ENCODE measurements at places on chromosomes 6 and 20.

GRCh38 chr6:85451565-85452306 is 1.9 kb downstream of the NT5E start:
- H3K27me3 ChIP-seq = peaks cover 63% of the 10 kb centered on the region
- H3K36me3 ChIP-seq = peaks cover 12% of the 10 kb centered on the region
- H3K4me3 ChIP-seq = peak overlapping the region; percentile 88
- H3K4me1 ChIP-seq = peaks cover 56% of the 10 kb centered on the region
- DNase-seq = no peak

- H3K27ac ChIP-seq = no peak overlapping the region
- H3K27me3 ChIP-seq = peaks cover 19% of the 10 kb centered on the region
- no peak for DNase-seq
- H3K4me3 ChIP-seq = no peak overlapping the region
- H3K36me3 ChIP-seq = peaks cover 2% of the 10 kb centered on the region
- no peaks in the 10 kb centered on the region for H3K4me1 ChIP-seq
Measured at GRCh38 chr6:161363286-161363685, 89.4 kb upstream of the AGPAT4 start.

DNA sequence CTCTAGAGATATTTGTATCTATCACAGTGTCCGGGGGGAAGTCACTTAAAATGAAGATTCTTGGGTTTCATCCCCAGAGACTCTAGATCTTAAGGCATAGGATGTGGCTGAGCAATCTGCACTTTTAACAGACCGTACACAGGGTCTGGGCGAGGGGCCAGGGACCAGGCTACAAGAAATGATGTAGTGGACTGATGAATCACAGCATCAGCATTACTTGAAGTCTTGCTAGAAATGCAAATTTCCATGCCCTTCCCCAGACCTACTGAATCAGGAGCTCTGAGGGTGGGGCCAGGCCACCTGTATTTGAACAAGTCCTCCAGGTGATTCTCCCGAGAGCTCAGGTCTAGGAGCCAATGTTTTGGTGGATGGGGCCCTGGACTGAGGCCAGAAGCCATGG is 168.4 kb downstream of the DOK5 start:
- no peaks in the 10 kb centered on the region for H3K36me3 ChIP-seq
- H3K4me1 ChIP-seq = no peaks in the 10 kb centered on the region
- H3K4me3 ChIP-seq = no peak overlapping the region
- H3K27ac ChIP-seq = no peak overlapping the region
- peaks cover 31% of the 10 kb centered on the region for H3K27me3 ChIP-seq
- DNase-seq = no peak

DNA sequence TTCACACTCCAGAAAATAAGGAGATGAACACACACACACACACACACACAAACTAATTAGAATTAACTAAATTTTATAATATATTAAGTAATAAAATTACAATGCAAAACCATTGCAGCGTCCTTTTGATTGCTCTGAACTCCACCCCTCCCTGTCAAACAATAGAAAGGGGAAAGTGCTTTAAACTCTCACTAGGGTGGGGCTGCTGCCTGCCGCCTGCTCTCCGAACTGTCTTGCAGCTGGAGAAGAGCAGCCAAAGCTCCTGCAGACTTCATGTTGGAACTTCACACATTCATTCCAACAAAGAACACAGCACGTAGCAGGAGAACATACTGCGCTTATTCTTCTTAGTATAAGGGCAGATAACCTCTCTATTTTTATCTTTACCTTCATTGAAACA is 83.2 kb downstream of the GCLC start:
- no peak overlapping the region for H3K4me3 ChIP-seq
- no peaks in the 10 kb centered on the region for H3K36me3 ChIP-seq
- H3K4me1 ChIP-seq = no peaks in the 10 kb centered on the region
- no peak for DNase-seq

- no peaks in the 10 kb centered on the region for H3K36me3 ChIP-seq
- H3K27me3 ChIP-seq = no peaks in the 10 kb centered on the region
- H3K4me1 ChIP-seq = peaks cover 13% of the 10 kb centered on the region
- no peak overlapping the region for H3K27ac ChIP-seq
Measured at GRCh38 chr6:37145443-37145842, 24.5 kb upstream of the PIM1 start.

GRCh38 chr6:111353912-111354462 is 129.0 kb downstream of the REV3L start:
- H3K27ac ChIP-seq = no peak overlapping the region
- no peak overlapping the region for H3K4me3 ChIP-seq
- H3K4me1 ChIP-seq = no peaks in the 10 kb centered on the region
- DNase-seq = no peak
- peaks cover 26% of the 10 kb centered on the region for H3K36me3 ChIP-seq

DNA sequence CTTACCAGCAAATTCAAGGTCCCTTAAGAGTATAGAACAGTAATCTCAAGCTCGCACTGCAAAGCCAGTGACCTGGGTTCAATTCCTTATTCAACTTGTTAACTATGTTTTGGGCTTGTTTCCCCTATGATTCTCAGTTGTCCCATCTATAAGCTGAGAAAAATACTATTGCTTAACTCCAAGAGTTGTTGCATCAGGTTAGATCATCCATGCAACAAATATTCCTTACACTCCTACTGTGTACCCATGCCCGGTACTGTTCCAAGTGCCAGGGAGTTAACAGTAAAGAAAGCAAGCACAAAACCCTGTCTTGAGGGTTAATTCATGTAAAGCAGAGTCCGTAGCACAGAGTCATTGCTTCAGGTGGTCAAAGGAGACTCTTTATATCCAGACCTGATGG is 247.3 kb downstream of the MAFB start:
- H3K36me3 ChIP-seq = no peaks in the 10 kb centered on the region
- no peak for DNase-seq
- H3K4me1 ChIP-seq = no peaks in the 10 kb centered on the region
- H3K27me3 ChIP-seq = peaks cover 17% of the 10 kb centered on the region
- H3K4me3 ChIP-seq = no peak overlapping the region

GRCh38 chr6:16592223-16592911 is 168.9 kb downstream of the ATXN1 start:
- H3K27me3 ChIP-seq = no peaks in the 10 kb centered on the region
- H3K4me3 ChIP-seq = no peak overlapping the region
- peaks cover 5% of the 10 kb centered on the region for H3K36me3 ChIP-seq

DNA sequence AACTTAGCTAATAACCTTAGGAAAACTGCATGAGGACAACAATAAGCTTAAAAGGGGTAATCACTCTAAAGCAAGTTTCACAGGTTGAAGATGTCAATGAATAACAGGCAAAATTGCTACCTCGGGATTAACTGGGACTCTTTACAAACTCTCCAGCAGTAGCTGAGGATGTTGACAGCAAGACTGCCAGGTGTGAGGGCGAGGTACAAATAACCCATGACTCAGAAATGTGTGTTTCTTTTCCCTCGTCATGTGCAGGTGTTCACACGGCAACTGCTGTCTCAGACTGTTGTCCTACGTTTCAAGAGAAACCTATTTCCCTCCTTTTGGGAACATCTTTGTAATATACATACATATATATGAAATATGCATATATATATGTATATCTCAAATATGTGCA is 15.9 kb downstream of the BCAS1 start:
- no peak for DNase-seq
- no peak overlapping the region for H3K27ac ChIP-seq
- no peaks in the 10 kb centered on the region for H3K4me1 ChIP-seq
- H3K4me3 ChIP-seq = no peak overlapping the region
- no peaks in the 10 kb centered on the region for H3K36me3 ChIP-seq

- H3K4me3 ChIP-seq = no peak overlapping the region
- no peak overlapping the region for H3K27ac ChIP-seq
- H3K27me3 ChIP-seq = peaks cover 42% of the 10 kb centered on the region
Measured at GRCh38 chr20:37649017-37649416, 44.8 kb upstream of the CTNNBL1 start.

DNA sequence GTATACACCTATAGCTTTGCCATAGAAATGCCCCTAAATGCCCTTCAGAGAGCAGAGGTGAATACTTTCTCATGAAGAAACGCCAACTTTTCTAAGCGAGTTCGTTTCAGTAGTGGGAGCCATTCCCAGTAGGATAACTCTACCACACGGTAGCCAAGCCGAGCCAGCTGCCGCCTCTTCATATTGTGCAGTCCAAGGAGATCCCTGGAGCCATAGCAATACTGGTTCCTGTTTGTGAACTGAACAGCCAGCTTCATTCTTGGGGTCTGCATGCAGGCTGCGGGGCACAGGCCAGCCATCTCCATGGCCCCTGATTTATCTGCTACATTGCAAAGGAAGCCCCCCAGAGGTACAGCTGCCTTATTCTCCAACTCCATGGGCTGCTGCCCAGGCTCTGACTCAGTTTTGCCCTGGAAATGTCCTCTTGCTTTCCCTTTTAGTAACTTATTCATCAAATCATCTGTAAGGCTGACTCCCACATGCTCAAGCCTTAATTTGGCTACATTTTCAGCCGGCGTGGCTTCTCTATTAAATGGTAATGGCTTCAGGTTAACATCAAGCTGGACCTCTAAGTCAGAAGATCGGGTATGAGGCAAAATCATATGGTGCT is 12.8 kb downstream of the FASTKD5 start:
- no peaks in the 10 kb centered on the region for H3K27me3 ChIP-seq
- H3K4me3 ChIP-seq = no peak overlapping the region
- H3K36me3 ChIP-seq = peaks cover 45% of the 10 kb centered on the region
- no peak overlapping the region for H3K27ac ChIP-seq

GRCh38 chr6:93580446-93580845 is 161.1 kb upstream of the EPHA7 start:
- H3K36me3 ChIP-seq = no peaks in the 10 kb centered on the region
- no peaks in the 10 kb centered on the region for H3K27me3 ChIP-seq
- H3K4me1 ChIP-seq = no peaks in the 10 kb centered on the region
- no peak overlapping the region for H3K4me3 ChIP-seq
- no peak for DNase-seq

DNA sequence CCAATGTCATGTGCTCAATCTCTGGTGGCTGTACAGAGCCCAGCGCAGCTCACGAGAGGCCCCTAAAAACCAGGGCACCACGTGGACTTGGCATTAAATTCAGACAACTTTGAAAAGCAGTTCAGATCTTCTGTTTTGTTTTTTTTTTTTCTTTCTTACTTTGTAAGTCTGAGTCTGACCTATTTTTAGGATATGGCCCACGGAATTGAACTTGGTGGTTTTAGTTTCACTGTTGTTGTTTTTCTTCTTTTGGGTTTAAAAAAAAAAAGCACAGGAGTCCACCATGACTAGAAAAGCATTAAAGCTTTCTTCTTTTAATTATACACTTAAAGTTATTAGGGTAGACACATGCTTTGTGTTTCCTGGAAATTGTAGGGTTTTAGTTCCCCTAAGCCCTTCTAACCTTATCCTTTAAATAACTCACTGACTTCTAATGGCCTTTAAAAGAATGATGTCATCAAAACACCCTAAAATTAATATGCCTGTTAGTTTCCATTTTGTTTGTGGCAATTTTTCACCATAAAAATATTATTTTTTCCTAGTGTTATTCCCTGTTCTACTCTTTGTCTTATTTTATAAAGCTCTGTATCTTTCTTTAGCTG is 48.5 kb upstream of the CCN2 start:
- no peaks in the 10 kb centered on the region for H3K36me3 ChIP-seq
- no peak overlapping the region for H3K4me3 ChIP-seq
- H3K27me3 ChIP-seq = peaks cover 12% of the 10 kb centered on the region

DNA sequence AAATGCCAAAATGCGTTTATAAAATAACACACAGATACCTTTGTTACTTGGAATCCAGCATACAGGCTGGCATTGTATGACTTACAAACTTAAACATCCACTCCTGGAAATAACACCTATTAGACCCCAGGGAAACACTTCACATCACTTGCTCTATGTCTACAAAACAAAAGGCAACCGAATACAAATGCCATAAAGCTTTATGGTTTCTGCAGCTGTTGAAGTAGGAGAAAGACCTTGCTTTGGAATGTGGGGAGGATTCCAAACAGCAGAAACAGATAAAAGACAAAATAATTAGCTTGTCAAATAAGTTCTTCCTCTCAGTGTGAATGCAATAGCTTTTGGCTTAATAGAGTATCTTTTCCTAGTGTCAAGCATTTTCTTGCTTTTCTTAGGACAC is 9.8 kb upstream of the AMD1 start:
- H3K4me3 ChIP-seq = no peak overlapping the region
- H3K27ac ChIP-seq = no peak overlapping the region
- DNase-seq = no peak
- peaks cover 5% of the 10 kb centered on the region for H3K4me1 ChIP-seq
- no peaks in the 10 kb centered on the region for H3K27me3 ChIP-seq
- H3K36me3 ChIP-seq = no peaks in the 10 kb centered on the region

DNA sequence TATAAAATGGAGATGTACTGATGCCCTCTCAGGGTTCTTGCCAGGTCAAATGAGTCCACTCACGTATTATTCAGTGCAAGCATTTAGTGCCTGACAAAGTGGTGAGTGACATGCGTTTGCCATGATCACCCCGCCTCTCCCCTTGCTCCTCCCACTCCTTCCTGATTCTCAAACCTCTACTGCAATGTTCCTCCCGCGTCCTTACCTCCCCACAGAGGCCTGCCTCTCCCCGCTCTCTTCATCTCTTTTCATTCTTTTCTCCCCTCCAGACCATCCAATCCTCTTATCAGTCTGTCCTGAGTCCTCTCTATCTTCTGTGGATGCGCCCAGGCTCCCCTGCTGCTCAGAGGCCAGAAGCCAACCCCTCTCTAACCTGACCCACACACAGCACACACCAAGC is 40.7 kb downstream of the KCNK5 start:
- H3K27ac ChIP-seq = peak overlapping the region; percentile 63
- H3K4me1 ChIP-seq = no peaks in the 10 kb centered on the region
- no peak overlapping the region for H3K4me3 ChIP-seq
- H3K36me3 ChIP-seq = peaks cover 2% of the 10 kb centered on the region

- DNase-seq = no peak
- H3K4me3 ChIP-seq = no peak overlapping the region
- no peaks in the 10 kb centered on the region for H3K36me3 ChIP-seq
- no peaks in the 10 kb centered on the region for H3K4me1 ChIP-seq
- peaks cover 5% of the 10 kb centered on the region for H3K27me3 ChIP-seq
Measured at GRCh38 chr6:134026597-134026996, 25.8 kb downstream of the SLC2A12 start.

GRCh38 chr6:132161283-132161682 is 210.1 kb upstream of the CCN2 start:
- no peaks in the 10 kb centered on the region for H3K27me3 ChIP-seq
- no peak overlapping the region for H3K4me3 ChIP-seq
- H3K27ac ChIP-seq = no peak overlapping the region
- H3K4me1 ChIP-seq = no peaks in the 10 kb centered on the region

DNA sequence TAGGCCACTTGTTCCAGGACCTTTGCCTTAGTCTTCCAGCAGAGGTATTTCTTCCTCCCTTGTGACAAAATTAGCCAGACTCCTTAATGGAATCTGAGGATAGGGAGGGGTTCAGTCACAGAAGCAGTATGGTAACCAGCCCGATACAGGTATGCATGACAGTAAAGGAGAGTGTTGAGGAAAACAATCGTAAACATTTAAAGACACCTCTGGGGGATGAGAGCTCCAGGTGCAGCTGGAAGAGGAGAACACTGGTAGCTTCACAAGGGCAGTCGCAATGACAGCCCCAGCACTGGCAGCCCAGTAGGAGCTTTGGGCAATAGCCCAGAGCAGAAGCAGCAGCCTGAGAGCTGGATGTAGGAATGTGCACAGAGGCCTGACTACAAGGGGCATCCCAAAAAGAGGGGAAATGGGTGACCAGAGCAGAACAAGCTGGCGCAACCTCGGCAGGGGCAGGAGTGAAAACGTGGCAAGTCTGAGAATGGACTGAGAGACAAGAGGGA is 344.9 kb upstream of the JAG1 start:
- H3K4me1 ChIP-seq = no peaks in the 10 kb centered on the region
- DNase-seq = no peak
- no peaks in the 10 kb centered on the region for H3K27me3 ChIP-seq
- no peaks in the 10 kb centered on the region for H3K36me3 ChIP-seq
- no peak overlapping the region for H3K27ac ChIP-seq

Measured in central memory CD8-positive, alpha-beta T cell (primary cell).